Kidney epithelial cell (primary cell): ENCODE measurements at places on chromosomes 7 and 10. TPM values are rescaled to one million over a fixed set of nuclear protein-coding genes. Genes with fewer than 3 reads are reported as not detected.

DNA sequence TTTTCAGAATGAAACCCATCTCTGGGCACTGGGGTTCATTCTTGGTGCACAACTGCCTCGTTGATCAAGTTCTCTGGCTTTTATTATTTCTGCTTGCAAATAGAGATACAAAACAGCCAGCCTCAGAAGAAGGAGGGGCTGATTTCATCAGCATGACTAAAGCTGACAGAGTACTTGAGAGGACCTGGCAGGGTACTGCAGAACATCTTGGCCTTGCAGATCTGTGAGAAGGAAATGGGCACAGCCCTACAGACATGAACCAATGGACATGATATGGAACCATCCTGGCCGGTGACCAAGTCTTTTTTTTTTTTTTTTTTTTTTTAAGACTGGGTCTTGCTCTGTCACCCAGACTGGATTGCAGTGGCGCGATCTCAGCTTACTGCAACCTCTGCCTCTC is 240.6 kb downstream of the VTI1A start:
- DNase-seq, result no peak

GRCh38 chr10:14405076-14406065 is 74.6 kb upstream of the FRMD4A start:
- DNase-seq, result no peak

- no peak for DNase-seq
Measured at GRCh38 chr10:28627102-28627501, 50.2 kb upstream of the BAMBI start.

DNA sequence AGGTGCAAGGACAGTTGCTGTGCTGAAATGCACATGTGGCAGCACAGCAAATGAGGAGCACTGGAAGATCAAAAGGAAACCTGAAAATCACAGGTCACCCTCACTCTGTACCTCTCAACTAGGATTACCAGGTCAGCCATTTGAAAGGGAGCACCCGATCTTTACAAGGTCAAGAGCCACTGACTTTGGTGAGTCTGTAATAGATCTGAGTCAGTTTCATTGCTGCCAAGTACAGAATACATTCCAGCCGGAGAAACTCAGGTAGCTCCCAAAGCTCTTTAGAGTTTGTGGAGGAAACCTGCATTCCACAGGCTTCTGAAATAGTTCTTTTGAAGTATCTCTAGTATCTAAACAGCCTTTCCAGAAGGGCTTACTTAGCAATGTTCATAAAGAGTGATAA is 217.5 kb downstream of the SNX13 start:
- no peak for DNase-seq

- no peak for DNase-seq
Measured at GRCh38 chr7:80536426-80536825, 24.6 kb upstream of the GNAT3 start.

GRCh38 chr10:33609546-33609945 is 275.1 kb upstream of the NRP1 start:
- DNase-seq, result no peak

DNA sequence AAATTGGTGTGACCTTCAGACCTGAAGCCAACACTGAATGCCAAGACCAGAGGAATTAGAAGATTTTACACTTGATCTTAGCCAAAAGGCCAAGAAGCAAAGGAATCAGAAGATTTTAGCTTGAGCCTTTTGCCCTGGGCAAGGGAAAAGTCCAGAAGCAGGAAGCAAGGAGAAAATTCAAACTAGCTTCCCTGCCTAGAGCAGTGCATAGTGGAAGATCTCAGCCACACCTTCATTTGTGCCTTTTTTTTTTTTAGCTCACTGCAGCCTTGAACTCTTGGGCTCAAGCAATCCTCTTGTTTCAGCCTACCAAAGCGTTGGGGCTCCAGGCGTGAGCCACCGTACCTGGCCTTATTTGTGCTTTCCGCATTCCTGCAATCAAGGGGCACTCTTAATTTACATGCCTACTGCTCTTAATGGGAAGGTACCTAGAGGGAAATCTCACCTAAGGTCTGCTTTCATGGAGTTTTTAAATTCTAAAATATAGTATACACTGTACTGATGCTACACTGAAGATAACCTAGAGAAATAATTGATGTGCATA is 8.3 kb upstream of the PIP4K2A start:
- DNase-seq, result no peak

GRCh38 chr7:150951521-150951920 is 26.6 kb downstream of the KCNH2 start:
- DNase-seq, result no peak

Gene WDR86
- total RNA-seq, result 19.6 and 22.7 TPM in 2 replicates

Gene OPN4
- not detected in 2 replicates for total RNA-seq

Gene CH25H
- total RNA-seq, result 0.29 and 0.34 TPM in 2 replicates

Gene MYPN
- total RNA-seq, result 0.04 TPM in 1 of 2 replicates, not detected in the other

Gene XRCC2
- total RNA-seq, result 2.1 and 3.2 TPM in 2 replicates
